Glutamatergic neuron (in vitro differentiated cells): ENCODE measurements at places on chromosomes 12 and 14. TPM values are rescaled to one million over a fixed set of nuclear protein-coding genes. Genes with fewer than 3 reads are reported as not detected.

- peaks cover 4% of the 10 kb centered on the region for H3K4me1 ChIP-seq
- peaks cover 6% of the 10 kb centered on the region for H3K36me3 ChIP-seq
- H3K27me3 ChIP-seq: peaks cover 7% of the 10 kb centered on the region
- H3K4me3 ChIP-seq: no peak overlapping the region
- no peak overlapping the region for H3K27ac ChIP-seq
Observed at GRCh38 chr14:70635971-70636595, 5.6 kb upstream of the TTC9 start.

- H3K4me3 ChIP-seq: peak overlapping the region; percentile 34
- peaks cover 24% of the 10 kb centered on the region for H3K27me3 ChIP-seq
- peak; percentile 79 for DNase-seq
- no peaks in the 10 kb centered on the region for H3K36me3 ChIP-seq
Observed at GRCh38 chr12:132600048-132601032, 10.0 kb downstream of the LRCOL1 start.

- H3K4me1 ChIP-seq: peaks cover 2% of the 10 kb centered on the region
- peaks cover 8% of the 10 kb centered on the region for H3K27me3 ChIP-seq
- no peak for DNase-seq
Observed at GRCh38 chr14:96195441-96196081, 9.1 kb upstream of the BDKRB2 start.

Gene INSM2
- 21.7 TPM for total RNA-seq

Gene FBXO21
- 52.7 TPM for total RNA-seq

DNA sequence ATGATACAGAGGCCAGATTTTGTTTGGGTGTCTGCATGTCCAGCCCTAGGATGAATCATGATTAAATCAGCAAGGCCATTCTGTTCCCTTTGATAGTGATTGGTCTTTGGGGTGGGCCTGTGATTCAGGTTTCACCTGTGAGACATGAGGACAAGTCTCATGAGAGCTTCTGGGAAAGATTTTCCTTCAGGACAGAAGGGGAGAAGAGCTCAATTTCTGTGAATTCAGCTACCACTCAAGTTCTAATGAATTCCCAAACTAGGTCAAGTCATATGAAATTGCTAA lies 73.4 kb downstream of the ZNF664 start:
- peaks cover 42% of the 10 kb centered on the region for H3K36me3 ChIP-seq
- H3K4me3 ChIP-seq: peak overlapping the region; percentile 44
- H3K27ac ChIP-seq: peak overlapping the region; percentile 76
- no peak for DNase-seq
- H3K4me1 ChIP-seq: peaks cover 19% of the 10 kb centered on the region

Gene ZC3H10
- total RNA-seq: 11.1 TPM
